NB4 (cell line): ENCODE measurements at places on chromosomes 3 and 15.

DNA sequence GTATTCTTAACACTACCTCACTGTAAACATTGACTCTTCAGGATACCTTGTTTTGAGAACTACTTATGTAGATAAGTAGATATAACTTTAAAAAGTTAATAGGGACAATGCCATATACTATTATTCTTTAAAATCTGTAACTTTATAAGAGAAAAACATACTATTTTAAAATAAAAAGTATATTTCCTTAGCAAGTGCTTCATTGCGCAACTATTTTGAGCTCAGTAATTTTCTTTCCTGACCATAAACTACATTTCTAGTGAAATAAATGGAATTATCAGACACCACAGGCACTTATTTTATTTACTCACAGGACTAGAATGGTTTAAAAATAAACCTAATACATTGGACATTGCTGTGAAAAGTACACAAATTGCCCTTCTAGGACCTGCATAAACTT, 764.4 kb upstream of the LMCD1 start:
- no peak for DNase-seq

- no peak for DNase-seq
Observed at GRCh38 chr15:66138892-66139590, 114.5 kb downstream of the MEGF11 start.

- DNase-seq = no peak
Observed at GRCh38 chr3:108297647-108298046, 1.3 kb downstream of the HHLA2 start.

DNA sequence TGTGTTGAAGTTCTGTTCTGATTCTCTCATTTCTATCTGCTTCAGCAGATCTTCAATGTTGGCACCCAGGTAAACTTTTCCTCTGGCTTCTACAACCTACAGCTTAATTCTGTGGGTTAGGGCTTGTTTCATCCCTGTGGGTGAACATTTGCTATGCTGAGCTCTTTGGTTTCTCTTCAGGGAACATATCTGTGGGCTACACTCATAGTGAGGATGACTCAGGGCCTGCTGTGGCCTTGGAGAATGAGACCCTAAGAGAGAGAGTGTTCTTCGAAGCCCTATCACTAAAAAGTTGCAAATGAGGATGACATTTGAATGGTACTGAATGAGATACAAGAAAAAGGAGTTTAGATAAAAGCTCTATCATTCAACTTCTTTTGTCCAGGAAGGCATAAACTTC, 346.2 kb upstream of the CBLB start:
- DNase-seq = no peak

DNA sequence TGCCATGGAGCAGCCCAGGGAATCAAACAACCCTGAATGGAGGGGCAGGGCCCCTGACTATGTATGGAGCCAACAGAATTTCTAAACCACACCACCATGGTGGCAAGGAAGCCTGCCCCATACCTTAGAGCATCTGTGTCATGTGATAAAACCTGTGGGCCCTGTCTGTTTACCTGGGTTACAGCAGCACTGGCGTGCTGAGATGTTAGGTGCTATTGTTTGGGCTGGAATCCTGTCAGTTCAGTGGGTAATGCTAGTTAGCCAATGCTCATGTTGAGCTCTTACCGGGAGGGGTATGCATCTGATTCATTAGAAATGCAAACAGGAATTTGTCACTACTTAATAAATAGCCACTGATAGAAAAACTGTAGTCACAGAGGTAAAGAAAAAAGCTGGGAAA, 63.5 kb upstream of the ETV5 start:
- DNase-seq = no peak

- DNase-seq = no peak
Observed at GRCh38 chr15:27865323-27865922, 233.7 kb downstream of the OCA2 start.

DNA sequence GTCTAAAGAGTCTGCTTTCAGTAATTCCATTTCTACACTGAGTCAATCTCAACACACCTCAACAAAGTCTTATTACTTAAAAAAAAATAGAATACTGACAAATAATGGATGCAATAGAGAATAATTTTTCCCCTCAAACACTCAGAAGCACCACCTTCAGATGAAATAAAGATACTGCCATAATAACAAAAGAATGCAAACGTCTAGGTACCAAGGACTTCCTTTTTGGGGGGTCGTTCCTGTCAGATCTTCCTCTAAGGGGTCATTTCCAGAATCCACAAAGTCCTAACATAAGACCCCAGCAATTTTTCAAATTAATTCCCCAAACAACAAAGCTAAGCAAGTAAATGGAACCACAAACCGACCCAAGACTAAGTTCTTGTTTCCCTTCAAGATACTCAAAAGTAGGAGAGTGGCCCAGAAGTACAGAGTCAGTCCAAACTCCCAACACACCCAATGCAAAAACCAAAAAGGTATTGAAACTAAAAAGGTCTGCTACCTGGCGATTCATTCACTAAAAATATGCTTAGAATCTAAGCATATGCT, 1.3 kb downstream of the RYK start:
- no peak for DNase-seq

- no peak for DNase-seq
Observed at GRCh38 chr3:154121701-154122551, 736 bp downstream of the ARHGEF26 start.

DNA sequence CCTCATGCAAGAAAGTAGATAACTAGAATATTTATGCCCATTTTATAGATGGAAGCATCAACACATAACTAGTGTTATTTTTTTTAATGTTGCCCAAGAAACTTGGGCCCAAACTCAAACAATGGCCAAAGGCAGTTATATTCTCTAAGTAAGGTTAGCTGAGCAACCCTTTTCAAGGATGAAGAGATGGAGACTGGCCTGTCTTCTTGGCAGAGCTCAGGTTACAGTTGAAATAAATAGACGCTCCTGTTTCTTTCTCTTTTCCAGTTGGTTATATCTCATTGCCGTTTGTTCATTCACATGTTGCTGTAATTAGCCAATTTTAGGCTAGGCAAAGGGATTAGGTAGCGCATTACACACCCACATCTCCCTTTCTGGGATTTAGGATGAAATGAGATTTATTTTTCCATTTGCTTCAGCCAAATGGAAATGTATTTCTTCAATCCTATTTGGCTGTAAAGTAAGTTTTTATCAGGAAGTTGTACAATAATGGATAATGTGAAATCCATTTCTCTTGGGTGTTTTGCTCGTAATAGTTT, 93.2 kb downstream of the CMSS1 start:
- DNase-seq = no peak

- DNase-seq = no peak
Observed at GRCh38 chr15:86054338-86054737, 25.3 kb upstream of the AGBL1 start.

DNA sequence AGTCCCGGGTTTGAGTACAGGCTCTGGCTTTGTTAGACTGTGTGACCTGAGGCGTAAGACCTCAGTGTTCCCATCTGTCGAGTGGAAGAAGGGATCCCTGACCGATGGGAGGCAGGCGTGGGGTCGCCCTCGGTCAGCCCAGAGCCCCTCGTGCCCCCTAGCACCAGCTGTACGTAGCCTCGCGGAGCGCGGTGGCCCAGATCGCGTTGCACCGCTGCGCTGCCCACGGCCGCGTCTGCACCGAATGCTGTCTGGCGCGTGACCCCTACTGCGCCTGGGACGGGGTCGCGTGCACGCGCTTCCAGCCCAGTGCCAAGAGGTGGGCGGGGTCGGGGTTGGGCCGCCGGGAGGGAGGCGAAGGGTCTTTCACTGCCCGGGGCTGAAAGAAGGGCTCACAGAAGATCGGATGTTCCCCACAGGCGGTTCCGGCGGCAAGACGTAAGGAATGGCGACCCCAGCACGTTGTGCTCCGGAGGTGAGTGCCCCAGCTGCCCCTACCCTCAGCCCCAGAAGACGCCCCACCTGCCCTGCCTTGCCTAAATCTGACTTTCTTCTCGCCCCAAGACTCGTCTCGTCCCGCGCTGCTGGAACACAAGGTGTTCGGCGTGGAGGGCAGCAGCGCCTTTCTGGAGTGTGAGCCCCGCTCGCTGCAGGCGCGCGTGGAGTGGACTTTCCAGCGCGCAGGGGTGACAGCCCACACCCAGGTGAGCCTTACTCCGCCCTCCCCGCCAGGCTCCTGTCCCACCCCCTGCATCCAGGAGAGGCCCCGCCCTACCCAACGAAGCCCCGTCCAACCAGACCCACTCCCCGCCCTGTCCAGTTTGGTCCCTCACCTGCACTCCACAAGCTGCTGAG, 3.5 kb upstream of the LSMEM2 start:
- DNase-seq = no peak

DNA sequence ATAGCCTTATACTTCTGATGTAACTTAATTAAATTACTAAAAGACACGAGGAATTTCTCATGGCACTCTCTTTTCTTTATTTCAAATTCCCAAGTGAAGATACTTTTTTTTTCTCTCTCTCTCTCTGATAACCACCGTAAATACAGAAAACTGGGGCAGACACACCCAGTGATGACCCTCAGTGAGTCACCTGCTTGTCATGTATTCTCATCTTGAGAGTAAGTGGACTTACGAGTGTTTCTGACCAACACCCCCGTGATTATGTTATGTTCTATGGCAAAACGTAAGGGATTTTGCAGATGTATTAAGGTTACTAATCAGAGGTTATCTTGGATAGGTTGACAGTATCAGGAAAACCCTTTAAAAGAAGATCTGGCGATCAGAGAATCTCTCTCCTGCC, 348.8 kb upstream of the ZNF717 start:
- DNase-seq = no peak

DNA sequence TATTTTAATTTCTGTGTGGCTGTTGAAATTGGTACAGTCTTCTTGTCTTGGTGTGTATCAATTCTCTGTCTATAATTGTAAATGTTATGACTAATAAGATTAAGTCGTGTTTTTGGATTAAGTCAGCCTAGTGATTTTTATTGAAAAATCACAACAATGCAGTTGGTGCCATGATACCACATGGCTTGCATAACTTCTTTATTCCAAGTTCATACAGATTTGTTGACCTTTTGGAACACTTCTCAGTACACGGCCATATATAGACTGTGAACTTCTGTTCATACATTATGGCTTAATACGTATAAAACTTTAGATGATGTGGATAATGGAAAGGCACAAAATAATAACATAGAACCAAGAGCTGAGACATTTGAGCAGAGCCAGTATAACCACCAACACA, 121.2 kb upstream of the NAALADL2 start:
- no peak for DNase-seq

DNA sequence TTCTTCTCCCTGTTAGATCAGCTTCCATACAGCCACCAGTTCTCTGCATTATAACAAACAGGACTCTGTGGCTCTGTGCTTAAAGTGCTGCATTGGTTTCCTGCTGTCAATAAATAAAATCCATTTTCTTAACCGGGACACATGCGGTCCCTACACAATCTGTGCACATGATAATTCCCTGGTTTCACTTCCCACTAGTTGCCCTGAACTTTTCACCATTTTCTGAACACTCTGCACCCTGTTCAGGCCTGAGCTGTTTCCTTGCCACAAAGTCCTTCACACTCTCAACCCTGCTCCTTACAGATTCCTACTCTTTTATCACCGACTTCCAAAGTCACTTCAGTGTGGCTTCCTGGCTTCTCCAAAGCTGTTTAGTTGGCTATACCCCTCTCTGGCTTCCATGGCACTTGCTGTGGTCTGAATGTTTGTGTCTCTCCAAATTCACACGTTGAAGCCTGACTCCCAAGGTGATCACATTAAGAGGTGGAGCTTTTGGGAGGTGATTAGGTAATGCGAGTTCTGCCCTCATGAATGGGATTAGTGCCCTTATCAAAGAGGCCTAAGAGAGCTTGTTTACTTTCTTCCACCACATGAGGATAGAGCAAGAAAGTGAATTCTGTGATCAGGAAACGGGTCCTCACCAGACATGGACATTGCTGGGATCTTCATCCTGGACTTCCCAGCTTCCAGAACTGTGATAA, 233.4 kb downstream of the CHST2 start:
- DNase-seq = no peak

GRCh38 chr3:46334741-46335478, 19.0 kb upstream of the CCR2 start:
- DNase-seq = no peak

DNA sequence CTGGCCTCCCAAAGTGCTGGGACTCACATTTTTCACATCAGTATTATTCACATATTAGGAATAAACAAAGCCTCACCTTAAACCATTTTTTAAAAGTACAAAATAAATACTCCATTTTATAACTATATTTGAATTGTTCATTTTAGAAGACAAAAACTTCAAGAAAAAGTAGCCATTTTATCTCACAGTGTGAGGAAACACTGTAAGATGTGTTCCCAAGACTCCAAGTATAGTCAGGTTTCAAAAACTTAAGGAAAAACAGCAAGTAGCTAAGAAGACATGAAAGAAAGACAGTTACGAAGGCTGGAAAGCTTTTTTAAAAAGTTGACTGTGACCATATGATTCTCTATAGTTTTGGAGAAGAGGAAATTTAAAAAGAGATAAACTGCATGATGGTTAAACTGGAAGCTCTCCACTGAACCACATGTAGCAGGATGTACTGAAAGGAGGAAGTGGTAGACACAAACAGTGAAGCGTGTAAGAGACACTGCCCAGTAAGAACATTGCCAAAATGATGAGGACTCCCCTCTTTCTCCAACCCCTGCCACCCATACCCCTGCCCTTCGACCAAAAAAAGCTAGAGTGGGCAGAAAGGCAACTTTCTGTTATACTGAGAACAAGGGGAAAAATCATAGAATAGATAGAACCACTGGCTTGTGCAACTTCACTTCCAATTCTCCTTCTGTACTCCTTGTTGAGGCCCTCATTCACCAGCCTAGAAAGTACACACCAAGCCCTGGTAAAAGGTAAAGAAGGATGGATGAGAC, 6.2 kb upstream of the TMF1 start:
- DNase-seq = peak; percentile 50

- peak; percentile 8 for DNase-seq
Observed at GRCh38 chr3:71850654-71851053, 65.7 kb upstream of the PROK2 start.

DNA sequence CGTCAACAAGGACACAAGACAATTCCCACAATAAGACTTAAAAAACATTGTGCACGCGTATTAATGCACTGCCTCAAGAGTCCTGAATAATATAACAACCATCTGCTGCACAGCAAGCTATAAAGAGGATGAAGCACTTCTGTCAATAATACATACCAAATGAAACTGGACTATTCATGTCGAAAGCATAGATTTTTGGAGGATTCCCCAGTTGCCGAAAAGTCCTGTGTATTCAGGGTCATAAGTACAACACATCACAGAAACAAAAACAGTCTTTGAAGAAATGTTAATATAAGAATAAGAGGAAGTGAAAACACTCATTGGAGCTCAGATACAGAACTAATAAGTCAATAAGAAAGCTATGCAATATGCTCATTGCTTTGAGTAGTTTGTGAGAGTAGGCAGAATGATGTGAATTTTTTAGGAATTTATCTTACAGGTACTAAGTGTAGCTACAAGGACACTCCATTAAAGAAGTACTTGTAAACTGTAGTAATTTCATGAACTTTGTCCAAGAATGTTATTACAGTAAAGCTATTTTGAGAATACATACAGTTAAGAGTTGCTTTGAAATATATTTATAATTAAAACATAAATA, 31.6 kb downstream of the CBLB start:
- DNase-seq = no peak

GRCh38 chr3:39577541-39577940, 110.1 kb downstream of the MOBP start:
- no peak for DNase-seq

GRCh38 chr3:82114589-82114988, 353.1 kb upstream of the GBE1 start:
- DNase-seq = no peak
